ENCODE measurements at places on chromosomes 11 and 22. TPM values are rescaled to one million over a fixed set of nuclear protein-coding genes. Genes with fewer than 3 reads are reported as not detected.

The AGBL2 gene
- 7.1 TPM for total RNA-seq

DNA sequence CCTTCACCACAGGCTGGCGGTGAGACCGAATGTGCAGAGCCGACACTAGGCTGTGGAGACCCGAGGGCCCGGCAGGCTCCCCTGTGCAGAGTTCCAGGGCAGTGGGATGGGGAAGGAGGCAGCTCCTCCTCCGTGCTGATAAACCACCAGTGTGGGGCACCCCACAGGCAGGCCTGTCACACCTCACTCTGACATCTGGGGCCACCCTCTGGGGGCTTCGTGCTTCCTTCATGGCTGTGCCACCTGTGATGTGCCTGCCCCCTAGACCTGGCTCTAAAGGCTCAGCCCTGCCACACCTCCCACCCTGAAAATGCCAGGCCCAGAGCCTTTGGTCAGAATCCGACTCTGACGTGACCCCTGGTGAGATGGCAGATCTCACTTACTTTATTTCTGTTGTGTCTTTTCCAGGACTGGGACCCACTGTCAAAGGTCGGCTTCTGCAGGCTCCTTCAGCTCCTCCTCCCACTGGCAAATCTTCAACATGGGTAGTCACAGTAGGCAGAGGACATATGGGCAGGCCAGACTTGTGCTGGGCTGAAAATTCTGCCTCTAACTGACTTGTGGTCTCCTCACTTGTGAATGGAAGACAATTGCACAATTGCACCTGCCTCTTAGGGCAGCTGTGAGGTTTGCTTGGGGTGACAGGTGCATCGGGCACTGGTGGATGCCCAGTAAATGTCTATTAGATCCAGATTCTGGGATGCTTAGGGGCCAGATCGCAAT, 46.2 kb upstream of the TSKU start:
- H3K27me3 ChIP-seq = no peaks in the 10 kb centered on the region
- H3K4me3 ChIP-seq = no peak overlapping the region
- no peak overlapping the region for H3K27ac ChIP-seq
- no peaks in the 10 kb centered on the region for H3K4me1 ChIP-seq
- DNase-seq = no peak
- H3K36me3 ChIP-seq = no peaks in the 10 kb centered on the region

- DNase-seq = no peak
- no peaks in the 10 kb centered on the region for H3K4me1 ChIP-seq
- no peak overlapping the region for H3K27ac ChIP-seq
- no peak overlapping the region for H3K4me3 ChIP-seq
- H3K27me3 ChIP-seq = peaks cover 44% of the 10 kb centered on the region
Measured at GRCh38 chr22:23000657-23001347, 69.5 kb upstream of the GNAZ start.

The ACER3 gene
- 10.0 TPM for total RNA-seq

The KLHDC7B gene
- total RNA-seq = 5.8 TPM
